ENCODE measurements at places on chromosomes 4 and X. TPM values are rescaled to one million over a fixed set of nuclear protein-coding genes. Genes with fewer than 3 reads are reported as not detected.

KIAA1210 gene
- 0.09 TPM for total RNA-seq

SLC4A4 gene
- total RNA-seq, result 6.8 TPM

ODAPH gene
- total RNA-seq, result not detected

DNA sequence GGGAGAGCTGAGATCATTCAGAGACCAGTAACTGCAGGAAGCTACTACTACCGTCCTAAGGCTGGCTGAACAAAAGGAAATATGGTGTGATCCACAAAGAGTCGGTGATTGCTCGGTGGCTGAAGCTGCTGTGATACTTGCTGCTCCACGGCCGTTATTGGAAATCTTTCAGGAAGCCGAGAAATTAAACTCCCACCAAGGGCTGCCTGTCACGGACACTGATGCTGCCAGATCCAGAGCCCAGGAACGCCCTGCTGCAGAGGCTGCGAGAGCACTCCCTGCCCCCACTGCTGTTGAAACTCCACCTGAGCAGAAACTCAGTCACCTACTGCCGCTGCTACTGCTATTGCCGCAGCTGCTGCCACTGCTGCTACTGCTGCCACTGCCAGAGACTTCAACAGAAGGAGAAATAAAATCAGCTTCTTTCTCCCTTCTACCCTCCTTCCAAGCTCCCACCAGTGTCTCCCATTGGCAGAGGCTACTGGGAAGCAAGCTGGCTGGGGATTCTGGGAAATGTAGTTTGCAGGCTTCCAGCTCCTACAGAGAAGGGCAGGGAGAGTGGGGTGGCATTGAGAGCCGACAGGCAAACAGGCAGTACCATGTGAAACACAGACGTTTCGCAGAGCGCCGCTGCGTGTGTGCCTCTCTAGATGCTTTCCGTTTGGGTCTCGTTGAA is 126.0 kb upstream of the ENPP6 start:
- H3K4me1 ChIP-seq, result peaks cover 3% of the 10 kb centered on the region
- no peaks in the 10 kb centered on the region for H3K27me3 ChIP-seq
- peak overlapping the region; percentile 84 for H3K27ac ChIP-seq
- no peaks in the 10 kb centered on the region for H3K36me3 ChIP-seq

DNA sequence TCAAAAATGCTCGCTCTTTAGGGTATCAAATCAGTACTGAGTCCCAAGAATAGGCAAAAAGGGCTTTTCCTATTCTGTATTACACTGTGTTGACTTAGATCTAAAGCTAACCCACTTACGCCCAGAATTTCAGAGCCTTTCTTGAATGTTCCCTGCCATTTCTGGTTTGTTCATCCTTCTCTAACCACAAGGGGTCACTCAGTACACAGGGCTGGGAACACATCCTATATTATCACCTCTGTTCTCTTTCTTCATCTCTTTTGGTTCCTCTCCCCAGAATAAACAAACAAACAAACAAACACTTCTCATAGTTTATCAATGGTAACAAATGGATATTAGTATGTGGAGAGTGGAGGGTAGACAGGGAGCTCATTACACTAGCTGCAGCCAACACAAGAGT is 25.5 kb upstream of the MORC4 start:
- peak; percentile 0 for DNase-seq
- H3K36me3 ChIP-seq, result no peaks in the 10 kb centered on the region
- H3K27ac ChIP-seq, result no peak overlapping the region
- no peak overlapping the region for H3K4me3 ChIP-seq
- H3K4me1 ChIP-seq, result no peaks in the 10 kb centered on the region

TLR7 gene
- 2.2 TPM for total RNA-seq

All from thymus (tissue), 14 donors.